ENCODE measurements at places on chromosomes 1 and 21.

DNA sequence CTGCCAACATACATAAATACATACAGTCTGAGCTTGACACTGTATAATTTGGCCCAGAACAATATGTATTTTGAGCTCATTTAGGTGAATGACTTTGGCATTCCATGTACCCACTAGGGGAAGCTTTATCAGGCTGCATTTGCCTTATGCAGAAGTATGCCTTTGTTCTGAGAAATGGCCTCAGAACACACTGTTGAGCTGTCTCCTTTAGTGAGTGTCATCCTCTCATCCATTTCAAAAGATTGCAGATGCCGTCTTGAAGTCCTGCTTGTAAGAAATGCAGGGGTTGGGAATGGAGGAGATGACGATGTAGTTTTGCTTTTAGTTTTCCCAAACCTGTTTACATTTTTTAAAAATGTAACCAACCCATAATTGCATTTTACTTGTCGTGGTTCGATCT, 14.8 kb upstream of the NBL1 start:
- no peak for DNase-seq

- no peak for DNase-seq
Observed at GRCh38 chr21:14273736-14274538, 58.0 kb downstream of the RBM11 start.

- no peak for DNase-seq
Observed at GRCh38 chr1:25517476-25518394, 25.7 kb upstream of the LDLRAP1 start.

DNA sequence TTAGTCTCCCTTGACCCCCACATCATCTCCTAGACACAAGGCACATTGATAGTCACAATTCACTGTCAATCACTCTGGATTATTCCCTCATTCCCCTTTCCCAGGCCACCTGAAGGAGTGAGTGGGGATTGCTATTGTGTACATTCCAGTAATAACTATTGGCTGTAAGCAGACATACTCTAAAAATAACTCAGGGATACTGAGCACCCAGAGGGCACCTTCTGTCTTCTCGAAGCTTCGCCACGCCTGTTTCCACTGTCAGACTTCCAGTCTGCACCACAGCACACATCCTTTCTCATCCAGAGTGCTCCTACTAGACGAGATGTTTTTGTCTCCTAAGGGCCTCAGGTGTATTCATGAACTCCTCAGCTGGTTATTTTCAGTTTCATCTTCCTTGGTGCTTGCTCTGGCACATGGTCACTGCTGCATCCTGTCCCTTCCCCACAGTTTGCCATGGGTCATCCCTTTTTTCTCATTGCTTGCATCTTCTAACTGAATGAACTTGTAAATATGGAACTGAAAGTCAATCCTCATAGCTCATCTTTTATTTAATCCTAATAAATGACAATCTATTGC, 848 bp upstream of the APOBEC4 start:
- DNase-seq = no peak

- no peak for DNase-seq
Observed at GRCh38 chr1:55456971-55457370, 241.8 kb upstream of the USP24 start.

- no peak for DNase-seq
Observed at GRCh38 chr1:17881761-17882160, 126.6 kb downstream of the ACTL8 start.

GRCh38 chr1:168706391-168706992, 22.5 kb downstream of the DPT start:
- DNase-seq = no peak

GRCh38 chr21:37829447-37829846, 86.8 kb downstream of the KCNJ6 start:
- no peak for DNase-seq

DNA sequence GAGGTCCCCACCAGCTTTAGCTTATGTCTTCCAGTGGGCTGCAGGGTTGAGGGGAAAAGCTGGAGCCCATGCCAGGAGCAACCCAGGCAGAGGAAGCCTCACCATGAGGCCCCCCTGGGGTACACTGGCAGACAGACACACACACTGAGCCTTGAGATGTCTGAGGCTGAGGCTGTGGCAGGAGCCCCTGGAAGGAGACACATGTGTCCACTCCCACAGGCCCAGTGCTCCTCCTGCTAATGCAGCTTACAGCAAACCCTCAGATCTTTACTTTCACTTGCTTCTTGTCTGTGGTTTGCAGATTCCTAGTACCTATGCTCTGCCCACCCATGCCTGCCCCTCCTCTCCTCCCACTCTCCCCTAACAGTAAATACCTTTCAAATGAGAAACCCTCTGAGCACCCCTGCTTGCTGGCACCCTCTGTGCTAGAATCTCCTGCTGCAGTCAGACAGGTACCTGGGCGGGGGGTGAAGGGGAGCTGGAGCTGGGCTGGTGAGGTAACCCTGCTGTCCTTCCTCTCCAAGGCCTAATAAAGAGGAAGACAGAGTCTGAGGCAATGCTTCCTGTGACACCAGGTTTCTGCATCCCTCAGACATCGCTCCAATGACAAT, 63.4 kb upstream of the NEK2 start:
- DNase-seq = peak; percentile 21

GRCh38 chr21:32597205-32597604, 11.9 kb upstream of the TCP10L start:
- DNase-seq = no peak

GRCh38 chr1:235986869-235987268, 78.0 kb downstream of the NID1 start:
- DNase-seq = no peak

DNA sequence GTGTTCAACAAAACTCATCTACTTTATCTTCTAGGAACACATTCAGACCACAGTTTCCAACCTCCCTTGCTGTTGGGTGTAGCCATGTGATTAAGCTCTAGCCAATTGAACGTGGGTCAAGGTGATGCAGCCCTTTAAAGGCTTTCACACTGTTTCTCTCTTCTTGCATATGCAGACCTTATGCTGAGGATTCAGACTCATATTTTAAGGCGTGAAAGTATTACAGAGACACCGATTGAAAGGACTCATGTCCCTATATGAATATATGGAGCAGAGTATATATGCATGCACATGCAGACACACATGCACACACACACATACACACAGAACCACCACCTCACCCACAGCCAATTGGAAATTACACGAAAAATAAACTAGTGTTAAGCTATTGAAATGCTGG, 214.3 kb upstream of the NR5A2 start:
- no peak for DNase-seq

DNA sequence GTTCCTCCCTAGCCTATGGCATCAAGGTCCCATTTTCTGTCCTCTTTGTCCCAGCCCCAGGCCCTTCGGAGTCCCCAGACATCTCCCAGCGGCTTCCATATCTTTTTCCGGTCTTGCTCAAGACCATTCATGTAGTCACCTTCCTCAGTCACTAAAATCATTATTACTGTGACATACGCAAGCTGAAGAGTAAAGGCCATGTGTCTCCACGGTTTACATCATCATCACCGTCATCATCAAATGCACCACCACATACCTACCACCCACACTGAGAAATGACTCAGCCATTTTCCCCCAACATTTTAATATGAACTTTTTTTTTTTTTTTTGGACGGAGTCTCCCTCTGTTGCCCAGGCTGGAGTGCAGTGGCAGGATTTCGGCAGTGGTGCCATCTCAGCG, 43.4 kb downstream of the FHAD1 start:
- DNase-seq = peak; percentile 31

GRCh38 chr1:6178751-6179563, 1.2 kb downstream of the CHD5 start:
- DNase-seq = no peak

GRCh38 chr21:35172231-35172630, 123.1 kb upstream of the RUNX1 start:
- DNase-seq = no peak

DNA sequence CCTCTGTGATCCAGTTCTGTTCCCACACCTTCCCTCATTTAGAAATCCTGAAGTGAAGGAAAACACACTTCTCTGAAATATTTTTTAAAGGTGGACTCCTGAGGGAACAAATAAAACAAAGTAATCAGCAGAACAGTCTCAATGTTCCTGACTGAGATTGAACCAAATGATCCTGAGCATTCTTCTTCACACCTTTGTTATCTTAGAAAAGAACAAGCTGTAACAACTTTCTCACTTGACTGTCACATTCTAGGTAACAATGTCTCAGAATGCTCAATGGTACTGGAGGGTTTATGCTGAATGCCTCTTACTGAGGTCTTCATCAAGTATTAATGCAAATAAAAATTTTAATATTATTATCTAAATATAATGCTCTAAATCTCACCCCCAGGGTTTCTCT, 40.4 kb upstream of the RGS2 start:
- DNase-seq = no peak

- no peak for DNase-seq
Observed at GRCh38 chr1:34896612-34897011, 32.8 kb downstream of the DLGAP3 start.

DNA sequence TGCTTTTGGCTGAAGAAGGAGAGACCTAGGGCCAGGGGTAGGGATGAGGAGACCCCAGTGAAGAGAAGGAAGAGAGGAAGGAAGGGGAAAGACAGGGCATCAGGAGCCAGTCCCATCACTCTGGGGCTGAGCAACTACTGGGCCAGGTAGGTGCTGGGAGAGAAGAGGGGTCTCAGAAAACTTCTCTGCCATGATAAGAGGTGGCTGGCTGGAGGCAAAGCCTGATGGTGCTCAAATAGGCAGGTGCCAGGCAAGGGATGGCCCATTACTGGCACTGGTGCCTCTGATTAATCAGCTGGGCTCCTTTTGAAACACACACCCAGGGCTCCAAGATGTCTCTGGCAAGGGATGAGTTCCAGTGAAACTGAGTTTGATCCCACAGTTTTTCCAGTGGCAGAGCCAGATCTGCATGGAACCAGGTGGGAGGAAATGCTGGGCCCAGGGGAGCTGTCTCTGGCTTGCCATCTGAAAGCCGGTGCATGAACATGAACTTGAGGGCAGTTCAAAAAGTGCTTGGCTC, 2.8 kb downstream of the CSF1 start:
- no peak for DNase-seq

GRCh38 chr1:167427848-167428247, 90.5 kb downstream of the CD247 start:
- no peak for DNase-seq

DNA sequence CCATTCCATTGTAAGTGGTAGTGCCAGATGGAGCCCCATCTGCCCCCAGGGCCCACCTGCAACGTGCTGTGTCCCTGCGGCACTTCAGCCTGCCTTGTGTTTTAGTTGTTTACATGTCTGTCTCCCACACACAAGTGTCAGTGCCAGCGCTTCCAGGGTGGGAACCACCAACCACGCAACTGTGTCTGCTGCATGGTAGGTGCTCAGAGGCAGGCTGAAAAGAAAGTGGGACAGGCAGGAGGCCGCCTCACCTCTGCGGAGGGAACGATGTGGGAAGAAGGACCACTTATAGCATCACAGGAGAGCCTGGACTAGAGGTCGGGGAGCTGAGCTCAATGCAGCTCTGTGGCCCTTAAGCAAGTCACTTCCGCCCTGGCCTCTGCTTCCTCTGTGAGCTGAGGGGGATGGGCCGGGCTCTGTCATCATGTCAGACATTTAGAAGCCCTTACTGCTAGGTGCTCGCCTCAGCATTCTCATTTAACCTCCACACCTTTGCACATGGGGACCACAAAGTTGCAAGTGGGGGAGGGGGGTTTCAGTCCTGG, 17.9 kb downstream of the SLC9A1 start:
- peak; percentile 83 for DNase-seq

DNA sequence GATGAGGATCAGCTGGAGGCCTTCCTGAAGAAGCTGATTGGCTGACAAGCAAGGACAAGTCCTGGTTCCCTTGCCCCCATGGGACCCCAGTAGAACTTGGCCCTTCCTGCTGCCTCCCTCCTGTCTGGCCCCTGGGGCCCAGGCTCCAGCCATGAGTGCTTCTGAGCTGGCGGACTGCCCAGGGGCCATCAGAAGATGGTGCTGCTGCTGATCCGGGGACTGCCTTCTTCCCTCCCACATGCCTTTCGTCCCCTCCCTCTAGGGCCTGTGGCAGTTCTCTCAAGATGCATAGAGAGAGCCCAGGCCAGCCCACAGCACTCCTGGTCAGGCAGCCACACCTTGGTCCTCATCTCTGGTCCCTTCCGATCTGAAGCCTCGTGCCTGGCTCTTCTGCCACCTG, 57.9 kb upstream of the PRKACB start:
- no peak for DNase-seq

GRCh38 chr1:97926017-97926708, 5.3 kb upstream of the DPYD start:
- no peak for DNase-seq

DNA sequence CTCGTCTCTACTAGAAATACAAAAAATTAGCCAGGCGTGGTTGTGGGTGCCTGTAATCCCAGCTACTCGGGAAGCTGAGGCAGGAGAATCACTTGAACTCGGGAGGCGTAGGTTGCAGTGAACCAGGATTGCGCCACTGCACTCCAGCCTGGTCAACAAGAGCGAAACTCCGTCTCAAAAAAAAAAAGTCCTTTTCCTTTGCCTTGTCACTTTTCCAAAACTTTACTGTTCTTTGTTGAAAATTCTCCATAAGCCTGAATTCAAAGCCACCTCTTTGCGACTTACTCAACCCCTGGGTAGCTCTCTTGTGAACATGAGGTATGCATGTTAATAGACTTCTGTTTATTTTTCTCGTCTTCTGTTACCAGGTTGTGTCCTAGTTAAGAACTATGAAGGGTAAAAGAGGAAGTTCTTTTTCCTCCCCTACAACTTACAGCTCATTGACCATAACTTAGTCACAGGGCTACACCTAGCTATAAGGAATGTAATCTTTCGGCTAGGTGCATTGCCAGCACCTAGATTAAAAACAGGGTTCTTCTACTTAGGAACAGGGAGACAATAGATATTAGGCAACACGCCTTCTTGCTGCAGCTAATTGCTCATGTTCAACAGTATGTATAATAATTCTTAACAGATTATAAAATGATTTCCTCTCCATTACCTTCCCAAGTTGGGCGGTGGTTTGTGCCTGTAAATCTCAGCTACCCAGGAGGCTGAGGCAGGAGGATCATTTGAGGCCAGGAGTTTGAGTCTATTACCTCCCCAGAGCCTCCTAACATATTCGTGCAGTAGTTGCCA, 40.9 kb downstream of the PTAFR start:
- DNase-seq = no peak

GRCh38 chr1:22117851-22118250, 25.0 kb downstream of the WNT4 start:
- DNase-seq = no peak

- no peak for DNase-seq
Observed at GRCh38 chr21:18274370-18274769, 29.7 kb downstream of the CHODL start.

GRCh38 chr1:49240709-49241221, 464.1 kb upstream of the BEND5 start:
- no peak for DNase-seq
